NCI-H2227 treated with DMSO at 0.1 percent for 48 hours (cell line): ENCODE measurements at places on chromosomes 13 and 19.

DNA sequence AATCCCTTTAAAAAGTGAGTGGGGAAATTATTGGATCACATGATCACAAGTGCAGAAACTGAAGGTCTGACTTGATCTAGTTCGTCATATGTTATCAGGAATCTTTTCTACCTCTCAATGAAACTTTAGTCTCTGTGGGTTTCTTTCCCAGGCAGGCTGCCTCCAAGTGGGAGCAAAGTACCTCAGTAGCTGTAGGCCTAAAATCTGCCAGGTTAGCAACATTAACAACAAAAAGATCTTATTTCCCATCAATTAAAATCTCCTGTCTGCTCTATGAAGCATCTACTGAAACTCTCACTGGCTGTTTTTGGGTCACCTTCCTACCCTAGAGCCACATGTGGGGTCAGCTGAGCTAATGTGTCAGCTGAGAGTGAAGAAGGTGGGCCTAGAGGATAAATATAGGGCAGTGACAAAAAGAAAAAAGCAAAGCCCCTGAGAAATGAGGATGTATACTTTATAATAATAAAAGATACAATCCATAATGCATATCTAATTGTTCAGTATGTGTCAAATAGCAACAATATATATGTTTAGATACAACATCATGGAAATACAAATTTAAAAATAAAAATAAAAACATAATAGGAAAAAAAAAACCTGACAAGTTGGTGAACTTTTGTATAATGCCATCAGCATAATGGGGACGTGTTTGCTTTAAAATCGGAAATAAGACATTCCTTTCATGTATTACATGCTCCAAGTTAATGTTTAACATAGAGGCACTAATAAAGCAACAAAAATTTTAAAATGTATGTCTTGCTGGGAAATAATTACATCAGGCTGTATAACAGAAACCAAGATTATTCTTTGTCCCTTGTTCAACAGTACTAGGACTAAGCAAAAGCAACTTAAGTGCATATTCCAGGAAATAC is 141.1 kb downstream of the GPC5 start:
- no peak for DNase-seq

GRCh38 chr13:51585696-51586095 is 1.4 kb downstream of the WDFY2 start:
- DNase-seq: no peak

GRCh38 chr13:114112826-114113322 is 19.5 kb downstream of the RASA3 start:
- DNase-seq: no peak

DNA sequence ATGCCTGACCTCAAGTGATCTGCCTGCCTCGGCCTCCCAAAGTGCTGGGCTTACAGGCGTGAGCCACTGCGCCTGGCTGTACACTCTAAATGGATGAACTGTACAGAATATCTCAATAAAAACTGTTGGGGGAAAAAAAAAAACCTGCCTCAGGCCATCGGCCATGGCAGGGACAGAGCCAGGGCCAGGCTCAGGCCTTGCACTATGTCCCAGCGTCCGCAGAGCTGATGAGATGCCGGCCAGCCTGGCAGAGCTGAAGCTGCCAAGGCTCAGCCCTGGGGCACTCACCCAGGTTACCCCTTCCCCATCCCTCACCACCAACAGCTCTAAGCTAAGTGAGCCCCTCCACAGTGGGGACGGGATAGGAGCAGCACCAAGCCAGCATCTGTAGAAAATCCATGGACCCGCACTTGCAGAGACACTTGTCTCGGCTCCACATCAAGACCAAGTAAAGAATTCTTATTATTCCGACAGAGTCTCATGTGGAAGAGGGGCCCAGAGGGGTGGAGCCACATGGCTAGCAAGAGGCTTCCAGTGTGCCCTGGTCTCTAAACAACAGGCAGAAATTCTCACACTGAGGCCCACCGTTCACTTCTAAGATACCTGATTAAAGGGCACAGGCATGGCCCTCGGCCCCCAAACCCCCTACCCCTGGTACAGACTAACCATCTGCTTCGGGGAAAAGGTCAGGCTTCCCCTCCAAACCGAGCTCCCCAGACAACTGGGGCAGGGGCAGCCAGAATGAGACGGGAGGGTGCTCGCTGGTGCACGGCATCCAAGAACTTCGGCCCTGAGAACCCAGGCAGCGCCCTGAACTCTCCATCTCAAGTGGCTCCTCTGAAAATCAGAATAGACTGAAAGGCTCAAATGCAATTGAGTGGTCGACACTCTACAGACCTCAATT is 5.8 kb downstream of the PPP6R1 start:
- DNase-seq: no peak

DNA sequence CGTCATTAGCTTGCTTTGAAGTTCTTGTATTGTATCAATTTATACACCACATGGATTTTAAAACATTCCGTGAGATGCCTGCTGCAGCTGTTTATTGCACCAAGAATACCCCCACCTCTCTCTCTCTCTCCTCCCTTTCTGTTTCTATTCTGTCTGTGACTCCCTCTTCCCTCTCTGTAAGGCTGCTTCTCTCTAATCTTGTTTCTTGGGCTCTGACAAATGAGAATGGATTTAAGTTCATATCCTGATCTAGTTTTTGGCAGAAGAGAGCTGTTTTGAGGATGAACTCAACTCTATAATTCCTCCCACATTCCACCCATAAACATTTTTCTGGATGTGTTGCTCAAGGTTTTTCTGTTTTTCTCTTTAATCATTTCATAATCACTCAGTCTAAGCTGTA is 144.3 kb upstream of the FRY start:
- DNase-seq: no peak
